ENCODE measurements at places on chromosomes 7 and 10.

DNA sequence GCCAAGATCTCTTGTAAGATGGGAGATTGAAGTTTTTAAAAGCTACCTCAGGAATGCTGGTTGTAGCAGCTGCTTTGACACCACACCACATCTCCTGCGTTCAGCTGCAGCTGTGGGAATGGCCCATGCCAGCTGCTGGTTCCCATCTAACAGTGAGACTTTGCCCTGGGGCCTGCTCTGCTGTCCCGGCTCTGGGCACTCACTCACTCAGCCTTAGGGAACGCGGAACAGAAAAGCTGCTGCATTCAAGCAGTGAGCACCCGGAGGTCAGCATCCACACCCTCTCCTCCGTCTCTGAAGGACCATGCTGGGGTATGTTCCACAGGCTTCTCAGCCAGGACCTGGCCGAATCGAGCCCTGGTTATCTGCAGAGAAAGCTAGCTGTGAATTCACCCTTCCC lies 197.1 kb upstream of the CXCL12 start:
- peak; percentile 43 for DNase-seq

GRCh38 chr10:124072106-124072505 lies 21.3 kb downstream of the CHST15 start:
- no peak for DNase-seq

DNA sequence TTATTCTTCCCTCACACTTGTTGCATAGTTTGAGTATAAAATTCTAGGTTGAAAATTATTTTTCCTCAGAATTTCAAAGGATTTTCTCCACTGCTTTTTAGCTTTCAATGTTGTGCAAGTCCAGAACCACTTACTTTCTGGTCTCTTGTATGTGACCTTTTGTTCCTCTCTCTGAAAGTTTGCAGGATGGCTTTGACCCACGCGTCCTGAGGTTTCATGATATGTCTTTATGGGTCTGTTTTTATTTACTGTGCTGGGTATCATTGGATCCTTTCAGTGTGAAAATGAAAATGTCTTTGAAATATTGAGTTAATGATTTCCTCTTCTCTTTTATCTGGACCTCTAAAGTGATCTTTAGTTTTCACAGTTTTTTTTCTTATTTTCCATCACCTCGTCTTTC lies 38.5 kb downstream of the C1GALT1 start:
- DNase-seq = no peak

GRCh38 chr7:104983076-104983577 lies 30.9 kb upstream of the KMT2E start:
- no peak for DNase-seq

DNA sequence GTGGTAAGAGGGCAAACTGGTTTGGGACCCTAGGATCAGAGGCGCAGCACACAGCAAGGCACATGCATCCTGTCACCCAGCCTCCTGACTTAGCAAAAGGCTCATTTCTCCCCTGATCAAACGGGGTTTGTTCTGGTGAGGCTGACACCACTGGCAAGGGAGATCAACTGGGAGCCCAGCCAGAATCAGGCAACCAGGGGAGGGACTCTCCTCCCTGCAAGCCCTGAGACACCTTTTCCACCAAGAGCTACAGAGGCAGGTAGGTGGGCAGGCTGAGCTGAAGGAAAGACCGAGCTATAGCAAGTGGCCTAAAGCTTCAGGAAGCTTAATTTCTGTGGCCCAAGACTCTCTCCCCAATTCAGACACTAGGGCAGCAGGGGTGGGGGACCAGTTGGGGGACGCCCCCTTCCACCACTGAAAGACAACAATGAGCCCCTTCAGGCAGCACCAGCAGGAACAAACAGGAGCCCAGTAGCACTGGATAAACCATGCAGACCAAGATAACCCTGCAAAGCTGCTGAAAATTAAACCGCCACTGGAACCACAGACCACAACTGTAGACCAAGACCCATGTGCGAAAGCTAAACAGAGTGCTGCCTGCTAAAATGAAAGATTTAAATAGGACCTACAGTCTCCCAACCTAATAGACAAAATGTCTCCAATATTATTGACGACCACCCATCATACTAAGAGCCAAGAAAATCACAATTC lies 27.1 kb upstream of the SAR1A start:
- no peak for DNase-seq

GRCh38 chr7:3194501-3195141 lies 106.4 kb upstream of the SDK1 start:
- peak; percentile 51 for DNase-seq

- no peak for DNase-seq
Observed at GRCh38 chr7:90713628-90714027, 117.5 kb downstream of the CDK14 start.

All from skeletal muscle cell (primary cell).